Left renal cortex interstitium (tissue), 4 donors: ENCODE measurements at places on chromosomes 1 and 21.

DNA sequence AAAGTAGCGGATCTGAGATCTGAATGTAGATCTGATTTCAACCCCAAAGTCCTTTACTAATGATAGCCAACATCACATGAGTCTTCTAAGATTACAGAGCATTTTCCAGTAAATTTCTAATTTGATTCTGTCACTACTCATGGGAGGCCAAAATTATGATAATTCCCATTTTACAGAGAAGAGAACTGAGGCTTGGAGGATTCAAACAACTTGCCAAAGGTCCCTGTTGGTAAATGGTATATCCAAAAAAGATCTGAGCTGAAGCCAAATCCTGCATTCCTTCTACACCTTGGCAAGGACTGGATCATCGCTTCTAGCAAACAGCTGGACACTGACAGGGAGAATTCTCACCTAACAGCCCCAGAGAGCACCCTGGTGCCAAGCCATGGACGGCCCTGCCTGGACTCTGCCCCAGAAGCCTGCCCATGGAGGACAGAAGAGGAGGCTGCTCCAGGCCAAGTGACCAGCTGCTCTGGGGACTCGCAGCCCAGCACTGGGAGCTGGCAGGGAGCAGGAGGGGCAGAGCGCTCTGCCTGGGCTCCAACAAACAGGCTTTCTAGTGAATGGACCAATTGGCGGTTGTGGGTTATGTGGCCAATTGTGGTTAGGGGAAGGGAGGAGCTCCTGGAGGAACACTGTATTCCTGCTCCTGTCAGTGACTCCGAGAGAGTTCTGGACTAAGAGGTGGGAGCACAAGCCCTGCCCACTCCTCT lies 6.4 kb upstream of the CSF1 start:
- DNase-seq: no peak

DNA sequence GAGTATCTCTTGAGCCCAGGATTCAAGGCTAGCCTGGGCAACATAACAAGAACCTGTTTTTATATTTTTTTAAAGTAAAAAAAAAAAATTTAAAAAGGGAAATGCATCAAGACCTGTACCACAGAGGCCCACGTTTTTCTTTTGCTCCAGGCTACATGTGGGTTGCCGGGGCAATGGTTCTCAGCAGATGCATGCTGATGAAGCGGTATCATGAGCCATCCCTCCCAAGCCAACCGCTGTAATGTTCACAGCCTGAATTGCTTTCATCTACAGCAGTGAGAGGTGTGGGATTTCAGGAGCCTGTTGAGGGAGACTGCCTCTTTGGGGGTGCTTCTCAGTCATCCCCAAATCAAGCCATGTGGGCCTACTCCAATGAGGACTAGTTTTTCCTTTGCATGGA lies 60.5 kb downstream of the CD58 start:
- no peak for DNase-seq

DNA sequence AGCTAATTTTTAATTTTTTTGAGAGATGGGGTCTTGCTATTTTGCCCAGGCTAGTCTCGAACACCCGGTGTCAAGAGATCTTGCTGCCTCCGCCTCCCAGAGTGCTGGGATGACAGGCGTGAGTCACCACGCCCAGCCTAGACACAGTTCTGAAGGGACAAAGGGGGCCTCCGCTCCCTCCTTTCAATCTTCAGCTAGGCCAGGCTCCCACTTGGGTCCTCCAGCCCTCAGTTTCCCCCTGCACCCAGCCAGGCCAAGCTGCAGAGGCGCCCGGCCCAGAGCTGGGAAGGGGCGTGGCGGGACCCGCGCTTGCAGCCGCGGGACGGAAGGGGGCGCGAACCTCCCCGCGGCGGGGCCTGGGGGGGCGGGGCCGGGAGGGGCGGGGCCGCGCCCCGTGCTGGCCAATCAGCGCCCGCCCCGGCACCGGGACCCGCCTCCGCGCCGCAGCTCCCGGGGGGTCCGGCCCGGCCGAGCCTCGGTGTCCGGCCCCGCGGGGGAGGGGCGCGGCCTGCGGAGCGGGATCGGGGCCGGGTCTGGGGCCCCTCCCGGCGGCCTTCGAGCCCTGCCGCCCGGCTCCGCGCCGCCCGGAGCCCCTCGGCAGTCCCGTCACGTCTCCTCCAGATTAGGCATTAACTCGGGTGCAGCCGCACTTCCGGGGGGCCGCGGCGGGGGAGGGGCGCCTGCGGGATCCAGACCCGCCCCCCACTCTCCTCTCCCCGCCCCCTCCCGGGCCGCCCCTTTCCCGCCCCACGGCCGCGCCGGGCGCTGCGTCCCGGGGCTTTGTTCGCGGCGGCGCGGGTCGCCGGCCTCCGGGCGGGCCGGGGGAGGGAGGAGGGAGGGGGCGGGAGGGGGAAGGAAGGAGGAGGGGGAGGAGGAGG lies 559 bp upstream of the AGRN start:
- no peak for DNase-seq

DNA sequence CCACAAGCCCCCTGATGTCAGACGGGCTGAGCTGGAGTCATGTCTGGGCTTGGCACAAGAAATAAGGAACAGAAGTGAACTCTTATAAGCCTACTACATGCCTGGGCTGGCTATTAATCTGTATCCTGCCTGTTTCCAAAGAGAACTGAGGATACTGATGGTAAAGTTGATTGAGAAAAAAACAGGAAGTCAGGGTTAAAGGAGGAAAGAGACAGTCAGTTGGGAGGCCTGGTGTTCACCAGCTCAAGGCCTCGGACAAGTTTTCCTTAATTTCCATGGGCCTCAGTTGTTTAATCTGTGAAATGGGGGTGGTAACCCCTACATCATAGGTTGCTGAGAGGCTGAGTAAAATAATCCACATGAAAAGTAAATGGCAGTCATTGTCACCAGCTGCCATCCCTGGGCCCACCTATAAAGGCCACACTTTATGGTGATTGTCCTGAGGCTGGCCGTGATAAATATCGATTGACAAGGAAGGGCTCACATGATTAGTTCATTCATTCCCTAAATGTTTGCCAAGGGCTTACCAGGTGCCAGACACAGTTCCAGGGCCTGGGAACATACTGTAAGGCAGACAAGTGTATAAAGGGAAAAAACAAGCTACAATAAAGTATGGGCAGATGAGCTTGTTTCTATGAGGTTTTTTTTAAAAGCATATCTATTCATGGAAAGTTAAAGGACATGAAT lies 2.8 kb downstream of the ALDH4A1 start:
- DNase-seq: no peak

DNA sequence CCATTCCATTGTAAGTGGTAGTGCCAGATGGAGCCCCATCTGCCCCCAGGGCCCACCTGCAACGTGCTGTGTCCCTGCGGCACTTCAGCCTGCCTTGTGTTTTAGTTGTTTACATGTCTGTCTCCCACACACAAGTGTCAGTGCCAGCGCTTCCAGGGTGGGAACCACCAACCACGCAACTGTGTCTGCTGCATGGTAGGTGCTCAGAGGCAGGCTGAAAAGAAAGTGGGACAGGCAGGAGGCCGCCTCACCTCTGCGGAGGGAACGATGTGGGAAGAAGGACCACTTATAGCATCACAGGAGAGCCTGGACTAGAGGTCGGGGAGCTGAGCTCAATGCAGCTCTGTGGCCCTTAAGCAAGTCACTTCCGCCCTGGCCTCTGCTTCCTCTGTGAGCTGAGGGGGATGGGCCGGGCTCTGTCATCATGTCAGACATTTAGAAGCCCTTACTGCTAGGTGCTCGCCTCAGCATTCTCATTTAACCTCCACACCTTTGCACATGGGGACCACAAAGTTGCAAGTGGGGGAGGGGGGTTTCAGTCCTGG lies 17.9 kb downstream of the SLC9A1 start:
- DNase-seq: no peak
